Activated CD4-positive, alpha-beta T cell treated with anti-CD3 and anti-CD28 coated beads, Interleukin-2, amount 50 U/mL, for 1 hour (primary cell): ENCODE measurements at places on chromosomes 6 and 20.
A peak's percentile ranks its signal among the peaks of the same experiment; 100 is the strongest.

GRCh38 chr6:23002044-23002619 is 432.8 kb downstream of the HDGFL1 start:
- no peak for DNase-seq

GRCh38 chr20:59040667-59041066 is 1.9 kb downstream of the PRELID3B start:
- DNase-seq = no peak

DNA sequence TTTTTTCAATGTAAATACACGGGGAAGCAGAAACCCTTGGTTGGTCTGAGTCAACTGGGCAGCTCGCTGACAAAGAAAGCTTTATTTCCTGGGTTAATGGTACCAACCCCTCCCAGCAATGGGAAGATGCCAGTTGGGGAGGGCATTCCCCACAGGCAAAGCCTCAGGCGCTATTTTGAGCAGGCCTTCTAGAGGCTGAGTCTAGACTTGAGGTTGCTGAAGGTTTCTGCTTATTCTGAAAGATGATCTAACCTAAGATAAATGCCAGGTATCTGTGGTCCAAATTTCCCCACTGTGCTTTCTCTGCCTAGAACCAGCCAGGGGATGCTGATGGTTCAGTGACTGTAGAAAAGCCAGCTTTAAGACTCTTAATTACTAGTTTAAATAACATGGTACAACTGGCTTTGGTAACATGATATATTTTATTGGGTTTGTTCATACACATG is 172.5 kb upstream of the JARID2 start:
- no peak for DNase-seq

GRCh38 chr6:144586986-144587385 is 301.9 kb downstream of the UTRN start:
- DNase-seq = no peak

GRCh38 chr6:11615214-11615602 is 77.7 kb downstream of the TMEM170B start:
- no peak for DNase-seq

GRCh38 chr6:40965046-40965445 is 74.0 kb downstream of the UNC5CL start:
- no peak for DNase-seq

DNA sequence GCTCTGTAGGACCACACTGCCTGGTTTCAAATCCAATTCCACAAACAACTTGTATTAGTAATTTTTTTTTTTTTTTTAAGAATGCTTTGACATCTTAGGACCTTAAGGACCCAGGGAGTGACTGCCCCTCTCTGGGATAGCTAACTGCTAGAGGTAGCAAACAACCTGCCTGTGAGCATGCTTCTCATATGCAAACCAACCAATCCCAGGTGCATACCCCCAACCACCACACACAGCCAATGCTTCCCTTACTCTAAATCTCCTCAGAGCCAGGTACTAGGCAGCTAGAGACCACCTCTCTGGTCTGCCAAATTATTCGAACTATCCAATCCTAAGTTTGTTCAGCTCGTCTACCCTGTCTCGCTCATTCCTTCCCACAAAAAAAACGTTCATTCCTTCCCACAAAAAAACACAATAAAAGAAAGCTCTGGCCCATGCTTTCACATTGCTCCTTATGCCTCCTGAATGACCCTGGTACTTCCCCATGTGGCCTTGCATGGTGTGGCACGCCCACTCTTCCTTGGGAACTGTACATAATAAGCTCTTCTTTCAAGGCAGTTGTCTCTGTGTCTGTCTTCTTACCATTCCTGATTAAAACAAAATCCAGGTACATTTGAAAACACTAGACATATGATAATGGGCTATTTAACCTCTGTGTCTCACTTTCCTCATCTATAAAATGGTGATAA is 6.4 kb downstream of the SERAC1 start:
- DNase-seq = no peak

GRCh38 chr6:35718375-35718736 is 18.5 kb upstream of the ARMC12 start:
- DNase-seq = no peak

GRCh38 chr6:133973109-133973971 is 20.3 kb downstream of the TBPL1 start:
- DNase-seq = no peak

DNA sequence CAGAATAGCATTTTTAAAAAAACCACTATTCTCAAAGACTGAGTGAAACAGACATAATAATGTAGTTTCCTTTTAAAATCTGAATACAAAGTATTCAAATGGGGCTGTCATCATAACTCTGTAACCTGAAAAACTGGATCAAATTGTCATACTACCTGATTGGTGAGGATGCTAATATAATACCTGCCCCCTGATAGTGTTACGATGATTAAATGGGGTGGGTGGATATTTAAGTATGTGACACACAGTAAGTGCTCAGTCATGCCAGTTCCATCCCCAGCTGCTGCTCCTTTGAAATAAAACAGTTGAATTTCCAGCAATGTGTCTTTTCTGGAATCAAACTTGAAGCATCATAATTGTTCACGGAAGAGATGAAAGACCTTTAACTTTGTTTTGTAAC is 8.9 kb downstream of the HTR1B start:
- no peak for DNase-seq

DNA sequence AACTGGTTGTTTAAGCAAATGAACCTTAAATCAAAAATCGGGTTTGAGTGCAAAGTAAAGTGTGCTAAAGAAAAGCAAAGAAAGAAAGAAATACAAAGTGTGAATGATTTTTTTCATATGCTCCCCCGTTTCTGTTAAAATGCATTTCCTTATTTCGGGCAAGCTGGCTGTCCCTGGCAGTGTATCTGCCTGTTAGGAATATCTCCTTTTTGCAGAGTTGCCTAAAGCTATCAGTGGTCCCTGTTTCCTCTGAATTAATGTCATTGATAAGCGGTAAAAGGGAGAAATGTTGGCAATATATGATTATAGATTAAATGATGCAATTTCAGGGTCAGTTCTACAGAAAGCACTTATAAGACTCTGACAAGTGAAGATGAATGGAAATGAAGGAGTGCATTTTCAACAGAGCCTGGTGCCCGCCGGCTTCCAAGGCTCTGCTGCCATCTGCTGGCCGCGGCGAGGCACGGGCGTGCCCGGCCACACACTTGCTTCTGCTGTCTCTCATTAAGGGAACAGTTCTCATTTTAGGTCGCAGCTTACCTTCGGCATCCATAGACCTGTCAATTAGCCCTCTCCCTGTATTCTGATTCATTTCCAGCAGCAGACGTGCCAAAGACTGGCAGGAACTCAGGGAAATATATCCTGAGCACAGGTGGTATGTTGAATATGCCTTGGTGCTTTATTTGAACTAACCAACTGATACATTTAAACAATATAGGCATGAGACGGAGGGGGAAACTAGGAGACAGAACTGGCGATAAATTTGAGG is 381.9 kb downstream of the C6orf118 start:
- peak; percentile 51 for DNase-seq

GRCh38 chr6:111157412-111157811 is 70.1 kb downstream of the SLC16A10 start:
- no peak for DNase-seq

DNA sequence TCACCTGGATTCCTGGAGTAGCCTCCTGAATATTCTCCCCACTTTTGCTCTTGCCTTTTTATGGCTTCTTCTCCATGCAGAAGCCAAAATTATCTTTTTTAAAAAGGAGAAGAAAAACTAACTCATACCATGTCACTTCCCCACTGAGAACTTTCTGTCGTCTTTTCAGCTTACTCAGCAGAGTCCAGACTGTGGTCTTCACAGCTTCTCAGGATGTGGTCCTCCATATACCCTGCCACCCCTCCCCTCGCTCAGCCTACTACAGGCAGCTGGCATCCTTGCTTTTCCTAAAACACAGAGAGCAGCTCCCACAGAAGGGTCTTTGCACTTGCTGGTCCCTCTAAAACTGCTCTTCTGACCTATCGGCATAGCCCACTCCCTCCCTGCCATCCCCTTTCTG is 89.4 kb upstream of the ISM1 start:
- DNase-seq = no peak

DNA sequence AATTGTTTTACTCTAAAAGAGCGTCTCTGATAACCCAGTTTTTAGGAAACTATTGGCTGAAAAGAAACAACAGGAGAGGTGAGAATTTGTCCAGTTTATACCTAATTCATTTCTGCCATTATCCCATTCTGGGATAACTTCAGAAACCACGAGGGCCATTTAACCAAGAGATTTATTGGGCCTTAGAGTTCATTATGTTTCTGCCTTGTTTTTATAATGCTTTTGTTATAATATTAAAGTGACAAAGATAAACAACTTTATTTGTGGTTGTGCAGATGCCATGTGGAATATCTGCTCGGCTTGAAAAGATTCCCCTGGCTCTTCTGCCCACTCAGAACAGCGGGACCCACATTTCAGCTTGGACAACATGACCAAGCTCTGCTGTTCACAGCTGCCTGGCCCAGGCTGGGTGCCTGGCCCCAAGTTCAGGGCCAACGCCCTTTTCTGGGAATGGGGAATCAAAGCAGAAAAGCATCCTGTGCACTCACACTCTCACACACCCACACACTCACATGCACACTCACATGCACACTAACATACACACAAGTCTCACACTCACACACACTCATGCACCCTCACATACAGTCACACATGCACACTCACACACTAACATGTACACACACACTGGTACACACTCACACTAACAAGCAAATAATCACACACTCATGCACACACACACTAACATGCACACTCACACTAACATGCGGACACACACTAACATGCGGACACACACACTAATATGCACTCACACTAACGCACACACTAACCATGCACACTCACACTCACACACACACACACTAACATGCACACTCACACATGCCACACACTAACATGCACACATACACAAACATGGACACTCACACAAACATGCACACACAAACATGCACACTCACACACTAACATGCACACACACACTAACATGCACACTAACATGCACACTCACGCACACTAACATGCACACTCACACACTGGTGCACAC is 86.7 kb upstream of the NEDD9 start:
- no peak for DNase-seq

DNA sequence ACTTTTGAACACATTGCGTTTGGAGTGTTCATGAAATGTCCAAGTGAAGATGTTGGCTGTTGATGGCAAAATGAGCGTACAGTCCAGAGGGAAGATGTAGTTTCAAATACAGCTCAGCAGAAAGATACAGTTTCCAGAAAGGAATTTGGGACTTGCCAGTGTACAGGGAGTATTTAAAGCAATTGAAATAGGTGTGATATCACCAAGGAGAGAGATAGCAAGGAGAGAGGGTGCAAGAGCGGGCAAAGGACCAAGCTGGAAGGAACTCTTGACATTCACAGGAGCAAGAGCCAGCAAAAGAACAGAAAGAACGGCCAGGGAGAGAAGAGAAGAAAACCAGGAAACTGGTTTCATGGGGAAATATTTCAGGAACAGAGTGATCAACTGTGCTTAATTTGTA is 47.8 kb downstream of the CARMIL1 start:
- DNase-seq = no peak

DNA sequence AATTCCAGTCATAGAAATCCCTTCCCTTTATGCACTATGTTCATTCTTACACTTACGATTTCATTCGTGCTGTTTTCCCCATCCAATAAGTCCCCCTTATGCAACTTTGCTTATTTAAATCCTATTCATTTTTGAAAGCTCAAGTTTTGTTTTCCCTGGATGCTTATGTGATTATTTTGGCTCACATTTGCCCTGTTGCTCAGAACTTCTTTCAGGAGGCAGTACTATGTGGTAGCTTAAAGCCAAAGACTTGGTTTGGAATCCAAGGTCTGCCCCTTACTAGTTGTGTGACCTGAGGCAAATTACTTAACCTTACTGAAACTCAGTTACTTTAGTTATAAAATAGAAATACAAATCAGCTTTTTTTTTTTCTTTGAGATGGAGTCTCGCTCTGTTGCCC is 59.6 kb downstream of the MOXD1 start:
- DNase-seq = no peak

DNA sequence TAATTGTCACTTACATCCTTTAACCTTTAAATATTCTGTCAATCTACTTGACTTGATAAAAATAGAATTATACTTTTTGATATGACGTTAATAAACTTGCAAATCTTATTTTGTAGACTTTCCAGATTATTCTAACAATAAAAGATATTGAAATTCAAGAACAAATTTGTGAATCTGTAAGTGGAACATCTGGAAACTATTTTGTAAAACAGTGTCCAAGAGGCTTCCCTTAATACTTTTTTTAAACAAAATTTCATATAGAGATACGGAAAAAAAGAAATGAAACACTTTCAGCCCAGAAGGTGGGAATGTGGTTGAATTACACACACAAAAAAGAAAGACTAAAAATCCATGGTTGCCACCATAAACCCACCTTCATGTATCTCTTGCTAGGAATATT is 174.4 kb downstream of the COL19A1 start:
- DNase-seq = no peak

GRCh38 chr6:82025271-82025670 is 222.3 kb downstream of the IBTK start:
- DNase-seq = no peak

- no peak for DNase-seq
Observed at GRCh38 chr20:21229163-21229562, 74.0 kb upstream of the XRN2 start.

DNA sequence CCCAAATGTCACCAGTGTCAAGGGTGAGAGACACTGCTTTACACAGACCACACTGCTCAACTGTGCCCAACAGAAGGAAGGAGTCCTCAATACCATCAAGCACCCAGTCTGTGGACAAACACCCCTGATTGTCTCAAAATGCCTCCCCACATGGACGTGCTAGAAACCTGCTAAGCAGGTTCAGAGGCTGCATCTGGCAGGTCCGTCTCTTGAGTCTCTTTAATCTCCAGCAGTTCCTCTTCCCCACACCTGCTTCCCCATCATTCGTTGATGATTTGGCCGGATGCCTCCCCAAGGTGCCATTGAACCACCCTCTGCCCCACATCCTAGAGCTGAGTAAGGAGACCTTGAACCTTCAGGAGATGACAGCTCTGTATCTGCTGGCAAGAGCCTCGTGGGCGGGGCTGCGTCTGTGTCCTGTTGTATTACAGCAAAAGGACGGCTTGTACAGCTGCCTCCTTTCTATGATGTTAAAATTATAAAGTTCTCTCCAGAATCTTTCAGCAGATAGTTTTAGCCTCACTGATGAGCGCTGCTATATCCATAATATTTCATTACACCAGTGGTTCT is 179.2 kb downstream of the PREX1 start:
- DNase-seq = no peak

GRCh38 chr6:106535012-106535411 is 94.3 kb downstream of the RTN4IP1 start:
- DNase-seq = no peak

DNA sequence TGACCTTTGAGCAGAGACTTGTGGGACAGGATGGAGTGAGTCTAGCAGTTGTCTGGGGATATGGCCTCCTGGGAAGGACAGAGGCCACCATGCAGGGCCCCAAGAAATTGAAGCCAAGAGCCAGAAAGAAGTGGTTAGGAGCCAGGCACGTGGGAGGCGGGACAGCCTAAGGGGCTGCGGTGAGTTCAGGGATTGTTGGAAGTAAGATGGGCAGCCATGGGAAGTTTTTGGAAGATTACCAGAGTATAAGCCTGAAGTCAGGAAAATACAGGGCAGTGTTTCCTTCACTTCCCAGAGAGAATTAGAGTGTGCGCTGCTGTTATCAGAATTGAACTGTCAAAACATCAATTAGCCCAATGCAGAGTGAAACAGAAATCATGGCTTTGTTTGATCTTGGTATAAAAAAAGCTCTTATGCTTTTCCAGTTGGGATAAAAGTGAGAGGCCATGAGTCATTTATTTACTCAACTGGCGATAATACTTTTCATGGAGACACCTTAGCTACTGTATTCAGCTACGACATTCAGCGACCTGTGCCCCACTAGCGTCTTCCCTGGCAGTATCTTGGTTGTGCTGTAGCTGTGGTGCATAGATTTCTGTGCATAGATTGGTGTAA is 66.9 kb downstream of the PHACTR2 start:
- no peak for DNase-seq
